A172 (cell line): ENCODE measurements at places on chromosomes 2 and 18.

DNA sequence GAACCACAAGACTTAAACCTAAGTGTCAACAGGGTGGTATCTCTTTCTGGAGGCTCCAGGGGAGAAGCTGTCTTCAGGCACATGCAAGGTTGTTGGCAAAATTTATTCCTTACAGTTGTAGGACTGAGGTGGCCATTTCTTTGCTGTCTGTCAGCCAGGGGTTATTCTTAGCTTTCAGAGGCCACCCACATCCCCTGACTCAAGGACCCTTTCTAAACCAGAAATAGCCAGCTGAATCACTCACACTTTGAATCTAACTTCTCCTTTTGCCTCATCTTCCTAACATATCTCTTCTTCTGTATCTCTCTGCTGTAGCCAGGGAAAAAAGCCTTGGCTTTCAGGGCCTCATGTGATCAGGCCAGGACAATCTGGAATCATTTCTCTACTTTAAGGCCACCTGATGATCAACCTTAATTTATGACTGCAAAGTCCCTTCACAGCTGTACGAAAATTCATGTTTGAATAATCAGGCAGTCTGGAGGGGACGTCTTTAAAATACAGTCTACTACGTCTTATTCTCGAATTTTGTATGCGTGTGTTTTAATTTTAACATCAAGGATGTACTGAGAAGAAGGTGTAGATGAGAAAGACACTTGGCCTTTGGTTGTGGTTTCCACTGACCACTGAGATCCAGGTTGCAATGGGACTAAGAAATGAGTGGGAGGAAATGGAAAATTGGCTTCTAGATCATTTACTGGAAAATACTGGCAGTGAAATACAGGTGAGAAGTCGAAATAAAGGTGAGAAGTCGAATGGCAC is 90.4 kb downstream of the DOCK10 start:
- no peak for DNase-seq

- DNase-seq: no peak
Measured at GRCh38 chr18:21513292-21513691, 87.2 kb downstream of the ESCO1 start.

- DNase-seq: peak; percentile 93
Measured at GRCh38 chr2:132671151-132671835, 1.3 kb upstream of the LYPD1 start.

GRCh38 chr2:39779927-39780326 is 869 bp upstream of the THUMPD2 start:
- DNase-seq: no peak

GRCh38 chr2:23574919-23575654 is 190.1 kb downstream of the KLHL29 start:
- no peak for DNase-seq
